NCI-H2081 (cell line): ENCODE measurements at places on chromosomes 7 and 10.

DNA sequence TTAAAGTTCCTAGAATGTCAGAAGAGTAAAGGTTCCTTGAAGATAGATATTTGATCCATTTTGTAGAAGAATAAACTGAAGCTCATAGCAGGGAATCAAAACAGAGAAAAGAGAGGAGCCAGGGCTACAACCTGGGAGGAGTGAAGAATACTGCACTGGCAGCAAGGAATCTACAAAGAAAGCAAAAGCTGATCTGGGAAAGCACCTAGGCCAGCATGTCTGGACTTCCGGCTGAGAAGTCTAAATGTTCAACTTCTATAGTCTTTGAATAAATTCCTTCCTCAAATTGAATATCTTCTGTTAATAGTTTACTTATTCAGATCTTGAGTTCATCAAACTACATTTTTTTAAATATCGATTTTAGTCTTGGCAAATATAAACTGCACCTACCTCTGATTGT, 78.2 kb downstream of the VPS41 start:
- DNase-seq, result no peak

GRCh38 chr10:50550291-50550839, 73.4 kb downstream of the SGMS1 start:
- no peak for DNase-seq

- DNase-seq, result no peak
Observed at GRCh38 chr10:111221682-111222480, 145.1 kb downstream of the ADRA2A start.

GRCh38 chr10:109821672-109822071, 101.6 kb downstream of the XPNPEP1 start:
- DNase-seq, result no peak

- no peak for DNase-seq
Observed at GRCh38 chr7:50660040-50660829, 95.0 kb upstream of the DDC start.

DNA sequence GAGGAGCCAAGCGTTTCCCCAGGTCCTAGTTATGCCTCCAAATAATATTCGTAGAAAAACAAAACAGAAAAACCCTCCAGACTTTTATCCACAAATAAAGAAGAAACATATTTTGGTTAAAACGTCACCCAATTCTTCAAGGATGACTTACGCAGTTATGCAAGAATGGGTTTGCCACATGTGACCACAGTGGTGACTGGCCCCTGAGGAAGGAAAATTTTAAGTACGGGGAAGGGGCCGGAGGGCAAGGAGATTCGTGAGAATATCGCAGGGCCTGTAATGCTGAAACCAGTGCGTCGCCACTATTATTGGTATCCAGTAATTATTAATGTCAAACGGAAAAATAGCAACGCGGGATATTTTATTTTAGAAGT, 537 bp upstream of the MRPS24 start:
- DNase-seq, result no peak

DNA sequence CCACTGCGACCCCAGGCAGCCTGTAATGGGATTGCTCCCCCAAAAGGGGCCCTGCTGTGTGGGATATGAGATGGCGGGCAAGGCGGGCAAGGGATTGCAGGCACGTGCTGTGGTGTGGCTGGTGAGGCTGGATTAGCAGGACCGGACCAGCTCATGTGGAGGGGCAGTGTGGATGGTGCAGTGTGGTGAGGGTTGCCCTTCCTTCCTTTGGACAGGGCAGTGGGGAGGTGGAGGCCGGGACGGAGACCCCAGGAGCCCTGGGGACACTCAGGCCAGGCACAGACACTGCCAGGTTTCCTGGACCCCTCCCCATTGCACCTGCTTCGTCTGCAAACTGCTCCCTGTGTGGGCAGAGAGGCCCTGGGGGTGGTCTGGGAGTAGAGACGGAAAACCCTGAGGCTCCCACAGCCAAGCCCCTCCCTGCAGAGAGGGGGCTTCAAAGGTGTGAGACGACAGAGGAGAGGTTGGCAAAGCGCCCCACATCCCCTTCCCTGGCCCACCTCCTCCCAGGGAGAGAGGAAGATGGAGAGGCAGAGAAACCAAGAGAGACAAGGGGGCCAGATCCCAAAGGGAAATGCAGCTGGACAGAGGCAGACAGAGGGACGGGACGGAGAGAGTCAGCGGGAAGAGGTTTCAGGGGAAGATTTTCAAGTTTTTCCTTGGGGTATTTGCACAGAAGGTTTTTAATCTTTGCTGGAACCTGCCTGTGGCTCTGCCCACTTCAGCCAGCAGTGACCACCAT, 89.2 kb downstream of the MICALL2 start:
- no peak for DNase-seq

DNA sequence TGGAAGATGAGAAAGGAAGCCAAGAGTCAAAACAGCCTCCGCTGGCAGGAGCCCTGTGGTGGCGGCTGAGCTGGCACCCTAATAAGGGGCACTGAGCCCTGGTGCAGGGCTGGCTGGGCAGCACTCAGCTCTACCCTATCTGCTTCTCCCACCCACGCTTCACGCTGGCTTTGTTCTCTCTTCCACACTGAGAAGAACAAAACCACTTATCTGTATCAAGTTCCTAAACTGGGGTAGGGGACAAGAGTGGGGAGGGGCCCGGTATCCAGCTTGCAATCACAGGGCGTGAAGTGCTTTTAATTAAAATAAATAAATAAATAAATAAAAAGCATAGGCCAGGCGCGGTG, 52.1 kb downstream of the FAM53B start:
- no peak for DNase-seq

GRCh38 chr7:141268614-141269013, 194.8 kb downstream of the TMEM178B start:
- DNase-seq, result no peak

- no peak for DNase-seq
Observed at GRCh38 chr10:82668221-82668895, 793.4 kb downstream of the NRG3 start.

DNA sequence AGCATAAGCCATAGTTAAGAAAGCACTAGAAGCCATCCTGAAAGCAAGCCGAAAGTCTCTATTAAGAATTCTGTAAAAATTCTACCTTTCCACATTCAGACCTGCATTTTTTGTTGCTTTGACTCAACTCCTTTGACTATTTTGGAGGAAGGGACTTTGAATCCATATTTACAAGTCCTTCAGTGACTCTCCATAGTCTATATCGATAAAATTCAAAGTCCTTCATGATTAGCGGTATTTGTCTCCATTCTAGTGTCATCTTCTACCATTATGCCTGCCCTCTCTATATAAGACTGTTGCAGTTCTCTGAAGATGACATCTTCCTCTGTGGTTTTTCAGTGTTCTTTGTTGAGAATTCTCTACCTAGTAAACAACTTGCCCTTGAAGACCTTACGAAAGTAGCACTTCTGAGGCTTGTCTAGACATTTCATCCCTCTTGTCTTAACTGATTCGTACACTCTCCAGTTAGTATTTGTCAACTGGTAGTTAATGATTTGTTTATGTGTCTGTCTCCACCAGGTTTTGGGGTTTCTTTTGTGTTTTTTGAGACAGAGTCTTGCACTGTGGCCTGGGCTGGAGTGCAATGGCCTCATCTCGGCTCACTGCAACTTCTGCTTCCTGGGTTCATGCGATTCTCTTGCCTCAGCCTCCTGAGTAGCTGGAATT, 1.7 kb downstream of the CCSER2 start:
- DNase-seq, result no peak

- DNase-seq, result no peak
Observed at GRCh38 chr7:127807340-127807739, 155.3 kb downstream of the SND1 start.
